ENCODE measurements at places on chromosomes 13 and 19.

DNA sequence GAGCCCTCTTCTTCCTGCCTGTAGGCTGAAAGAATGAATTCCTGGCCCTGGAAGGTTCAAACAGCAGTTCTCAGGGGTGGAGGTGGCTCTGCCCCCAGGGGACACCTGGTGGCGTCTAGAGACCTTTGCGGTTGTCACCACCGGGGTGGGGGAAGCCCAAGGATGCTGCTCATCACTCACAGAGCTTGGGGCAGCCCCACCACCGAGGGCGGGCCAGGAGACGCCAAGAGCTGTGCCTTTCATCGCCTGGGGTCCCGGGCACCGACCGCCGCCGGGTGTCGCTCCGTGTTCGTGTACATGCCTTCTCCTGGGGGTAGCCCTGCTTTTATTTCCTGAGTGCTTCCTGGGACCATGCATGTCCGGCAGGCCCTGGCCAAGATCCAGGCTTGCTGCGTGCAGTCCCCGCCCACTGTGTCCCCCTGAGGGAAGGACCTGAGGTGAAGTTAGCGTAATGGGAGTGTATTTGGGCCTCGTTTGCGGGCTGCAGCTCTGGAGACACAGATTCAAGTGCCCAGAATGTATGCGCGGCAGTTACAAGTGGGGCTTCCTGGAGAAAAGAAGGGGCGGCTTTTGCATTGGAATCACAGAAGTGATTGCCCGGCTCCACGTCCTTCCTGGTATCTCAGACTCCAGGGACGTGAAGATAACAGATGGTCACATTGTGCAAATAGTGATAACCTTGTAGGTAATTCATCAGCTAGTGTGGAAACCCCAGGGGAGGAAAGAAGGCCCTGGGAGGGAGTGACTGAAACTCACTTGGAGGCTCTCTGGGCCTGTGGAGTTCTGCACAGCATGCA lies 7.8 kb downstream of the DOT1L start:
- peak; percentile 89 for DNase-seq

DNA sequence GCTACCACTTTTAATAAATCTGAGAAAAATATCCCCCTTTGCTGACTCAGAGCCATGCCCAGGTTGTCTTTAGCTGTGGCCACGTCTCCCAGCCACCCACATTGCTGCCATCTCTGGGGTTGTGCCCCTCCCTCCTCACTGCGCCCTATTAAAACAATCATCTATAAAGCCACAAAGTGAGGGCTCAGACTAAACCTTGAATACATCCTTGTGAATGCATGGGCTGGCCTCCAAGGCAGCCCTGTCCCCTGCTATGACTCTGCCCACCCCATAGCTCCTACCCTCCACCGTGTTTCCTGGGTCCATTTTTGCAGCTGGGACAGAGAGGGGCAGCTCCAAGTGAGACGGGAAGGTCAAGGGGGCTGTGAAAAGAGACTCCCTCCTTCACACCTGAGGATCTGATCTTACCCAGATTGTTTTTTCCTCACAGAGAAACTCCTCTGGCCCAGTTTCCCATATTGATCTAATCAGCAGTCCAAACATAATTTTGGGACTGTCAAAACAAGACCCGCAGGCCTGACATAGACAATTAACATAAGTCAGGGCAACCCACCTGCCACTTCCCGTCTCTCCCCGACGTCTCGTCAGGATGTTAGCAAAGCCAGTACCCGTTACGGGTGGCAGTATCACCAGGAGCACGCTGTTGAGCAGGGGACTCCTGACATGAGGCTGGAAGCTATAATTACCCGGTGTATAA lies 199.0 kb downstream of the KATNAL1 start:
- DNase-seq: no peak

- no peak for DNase-seq
These were observed 7.9 kb downstream of the PPP1R37 start for GRCh38 chr19:45100846-45101252.

DNA sequence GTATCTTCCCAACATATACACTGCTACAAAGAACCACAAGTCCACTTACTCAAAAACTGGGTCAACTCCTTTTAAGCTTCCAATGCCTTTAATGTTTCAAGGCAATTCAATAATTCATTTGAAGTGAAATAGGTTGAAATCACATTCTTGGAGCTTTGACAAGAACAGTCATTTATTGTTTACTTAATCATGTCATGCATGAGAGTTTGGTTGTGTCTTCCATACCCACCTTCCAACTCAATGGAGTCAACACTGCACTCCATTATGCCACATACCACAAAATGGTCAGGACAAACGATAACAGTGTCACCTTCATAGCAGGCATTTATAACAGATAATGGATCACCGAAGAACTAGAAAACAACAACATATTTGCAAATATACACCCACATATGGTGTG lies 506.3 kb downstream of the UQCRFS1 start:
- DNase-seq: no peak

- peak; percentile 53 for DNase-seq
These were observed at the start of gene ELF1 for GRCh38 chr13:41019011-41019487. Gene ELF1, minus strand, starts transcription at chr13:41019316. Its CDS starts 37,262 bp downstream, at chr13:40982054.

- DNase-seq: no peak
These were observed 385.8 kb downstream of the KCNRG start for GRCh38 chr13:50401049-50401505.

GRCh38 chr13:72808917-72809500 lies 27.1 kb downstream of the PIBF1 start:
- DNase-seq: no peak
